WTC11 (cell line): ENCODE measurements at places on chromosomes 4 and X.

- no peak for DNase-seq
- H3K27ac ChIP-seq = no peak overlapping the region
- H3K27me3 ChIP-seq = peaks cover 6% of the 10 kb centered on the region
Observed at GRCh38 chr4:118345813-118346212, 7.0 kb downstream of the PRSS12 start.

DNA sequence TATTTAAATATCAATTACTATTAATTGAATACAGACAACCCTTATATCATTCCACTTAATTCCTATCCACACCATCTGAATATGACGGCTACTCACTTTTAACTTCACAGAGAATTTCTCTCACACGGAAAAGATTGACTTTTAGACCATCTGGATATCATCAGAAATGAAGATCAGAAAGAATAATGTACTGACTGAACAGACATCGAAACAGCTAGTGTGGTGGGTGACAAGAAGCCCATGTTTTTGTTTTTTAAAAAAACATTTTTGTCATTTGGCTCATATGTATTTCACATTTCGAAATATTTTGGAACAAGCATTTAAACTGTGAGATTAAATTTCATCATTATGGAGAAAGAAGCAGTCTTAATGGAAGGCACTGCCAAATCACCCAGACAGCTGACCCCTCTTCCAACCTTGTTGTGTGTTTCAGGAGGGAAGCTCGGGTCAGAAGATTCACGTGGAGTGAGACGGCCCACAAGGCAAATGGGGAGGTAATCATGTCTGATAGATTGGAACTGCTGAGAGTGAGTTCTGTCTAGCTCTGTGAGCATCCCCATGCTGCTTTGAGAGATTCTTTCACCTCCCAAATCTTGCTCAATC is 204.2 kb upstream of the RASGEF1B start:
- H3K27ac ChIP-seq = no peak overlapping the region
- H3K36me3 ChIP-seq = no peaks in the 10 kb centered on the region
- no peaks in the 10 kb centered on the region for H3K27me3 ChIP-seq
- DNase-seq = no peak
- H3K4me1 ChIP-seq = no peaks in the 10 kb centered on the region
- no peak overlapping the region for H3K4me3 ChIP-seq

DNA sequence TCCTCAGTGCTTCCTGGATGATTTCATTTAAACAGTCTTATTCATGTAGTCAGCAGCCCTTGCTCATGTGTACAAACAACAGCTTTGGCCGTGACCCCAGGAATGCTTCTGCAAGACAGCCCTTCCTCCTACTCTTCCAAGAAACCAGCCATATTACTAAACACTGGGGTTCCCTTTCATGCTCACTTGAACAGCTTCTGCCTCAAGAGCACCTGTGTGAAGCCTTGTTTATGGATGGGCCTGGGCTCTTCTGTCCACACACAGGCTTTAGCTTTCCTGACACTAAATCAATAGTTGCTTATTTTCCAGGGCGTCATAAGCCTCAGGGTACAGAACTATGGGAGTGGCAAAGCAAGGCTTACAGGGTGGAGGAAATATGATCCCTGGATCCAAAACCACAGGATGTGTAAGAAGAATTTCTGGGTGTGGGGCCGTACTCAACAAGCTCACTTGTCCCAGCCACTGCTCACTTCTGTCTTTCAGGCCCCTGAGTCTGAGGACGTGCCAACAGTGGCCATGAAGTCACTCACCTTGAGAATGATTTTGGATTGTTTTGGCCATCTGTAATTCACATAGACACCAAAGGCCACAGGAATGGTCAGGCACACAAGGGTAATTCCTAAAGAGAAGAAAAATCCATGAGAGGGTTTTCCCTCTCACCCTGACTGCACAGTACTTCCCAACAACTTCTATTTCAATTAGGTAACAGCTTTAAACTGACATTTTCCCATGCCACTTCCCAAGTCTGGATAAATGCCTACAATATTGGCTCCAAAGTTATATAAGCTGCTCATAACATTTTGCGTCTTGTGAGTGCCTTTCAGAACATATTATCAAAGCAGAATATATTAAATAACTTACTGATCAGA is 17.7 kb downstream of the SLC10A6 start:
- DNase-seq = no peak
- H3K27ac ChIP-seq = no peak overlapping the region
- H3K4me1 ChIP-seq = no peaks in the 10 kb centered on the region
- no peaks in the 10 kb centered on the region for H3K36me3 ChIP-seq
- H3K4me3 ChIP-seq = no peak overlapping the region

- no peak for DNase-seq
- no peak overlapping the region for H3K27ac ChIP-seq
- no peak overlapping the region for H3K4me3 ChIP-seq
- no peaks in the 10 kb centered on the region for H3K36me3 ChIP-seq
- H3K27me3 ChIP-seq = no peaks in the 10 kb centered on the region
Observed at GRCh38 chrX:41289095-41289494, 44.9 kb upstream of the DDX3X start.

DNA sequence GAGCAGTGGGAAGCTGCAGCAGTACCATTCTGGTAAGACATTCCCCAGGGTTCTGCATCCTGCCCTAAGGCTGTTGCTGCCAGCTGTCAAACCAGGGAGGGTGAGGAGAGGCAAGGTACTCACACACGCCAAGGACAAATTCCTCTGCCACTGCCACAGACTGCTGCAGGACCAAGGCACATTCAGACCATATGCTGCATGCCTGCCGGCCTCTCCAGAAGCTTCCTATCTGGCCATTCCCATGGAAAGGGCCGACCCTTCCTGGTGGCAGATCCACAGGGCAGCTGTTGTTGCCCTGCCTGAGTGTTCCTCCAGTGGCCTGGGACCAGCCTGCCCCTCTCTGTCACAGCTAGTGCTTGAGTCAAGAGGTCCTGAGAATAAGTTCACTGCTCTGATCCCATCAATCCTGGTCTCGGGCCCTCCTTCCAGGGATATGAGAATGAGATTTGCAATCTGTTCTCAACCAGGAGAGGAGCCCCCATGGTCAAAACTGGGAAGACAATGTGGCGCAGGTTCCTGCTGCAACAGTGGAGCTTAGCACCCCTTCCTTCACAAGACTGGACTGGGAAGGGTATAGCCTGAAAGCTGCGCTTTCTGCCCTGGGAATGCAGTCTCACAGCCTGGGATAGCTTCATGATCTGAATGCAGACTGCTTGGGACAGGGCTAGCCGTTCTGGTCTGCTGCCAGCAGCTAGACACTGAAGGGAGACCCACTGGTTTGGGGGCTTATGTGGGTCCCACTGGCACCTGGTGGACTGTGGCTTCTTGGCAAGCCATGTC is 342.5 kb upstream of the NDST3 start:
- H3K36me3 ChIP-seq = no peaks in the 10 kb centered on the region
- DNase-seq = no peak
- no peaks in the 10 kb centered on the region for H3K27me3 ChIP-seq
- no peak overlapping the region for H3K27ac ChIP-seq
- H3K4me3 ChIP-seq = no peak overlapping the region
